Stimulated activated CD4-positive, alpha-beta T cell treated with anti-CD3 and anti-CD28 coated beads, Interleukin-1b, Interleukin-23, amount 100 ng/mL, for 1 hour (primary cell): ENCODE measurements at places on chromosomes 4 and X.

DNA sequence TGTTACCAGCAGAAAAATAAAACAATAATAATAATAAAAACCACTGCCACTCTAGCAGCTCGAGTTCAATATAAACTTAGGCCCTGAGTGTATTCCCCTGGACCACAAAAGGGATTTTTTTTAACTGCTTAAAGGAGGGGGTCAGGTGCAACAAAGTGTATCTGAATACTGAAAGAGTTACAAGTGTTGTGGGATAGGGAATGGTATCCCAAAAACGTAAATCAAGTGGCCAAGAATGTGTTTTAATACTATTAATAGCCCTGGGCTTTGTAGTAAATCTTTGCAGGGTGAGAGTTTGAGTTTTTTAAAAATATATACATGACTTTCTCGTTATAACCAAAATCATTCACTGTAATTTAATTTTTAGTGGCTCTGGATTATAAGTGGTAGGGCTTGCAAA is 860.1 kb upstream of the INTU start:
- no peak for DNase-seq

DNA sequence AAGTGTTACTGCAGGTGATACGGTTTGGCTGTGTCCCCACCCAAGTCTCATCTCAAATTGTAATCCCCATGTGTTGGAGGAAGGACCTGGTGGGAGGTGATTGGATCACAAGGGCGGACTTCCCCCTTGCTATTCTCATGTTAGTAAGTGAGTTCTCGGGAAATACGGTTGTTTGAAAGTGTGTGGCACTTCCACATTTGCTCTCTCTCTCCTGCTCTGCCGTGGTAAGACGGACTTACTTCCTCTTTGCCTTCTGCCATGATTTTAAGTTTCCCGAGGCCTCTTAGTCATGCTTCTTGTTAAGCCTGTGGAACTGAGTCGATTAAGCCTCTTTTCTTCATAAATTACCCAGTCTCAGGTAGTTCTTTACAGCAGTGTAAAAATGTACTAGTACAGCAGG is 65.2 kb upstream of the SLC7A11 start:
- DNase-seq, result no peak

GRCh38 chr4:6777636-6778281 is 4.8 kb upstream of the KIAA0232 start:
- DNase-seq, result no peak

- no peak for DNase-seq
Measured at GRCh38 chrX:68433155-68433980, at the start of gene OPHN1. Gene OPHN1, minus strand, starts transcription at chrX:68433495. Its CDS starts 475 bp downstream, at chrX:68433020.

DNA sequence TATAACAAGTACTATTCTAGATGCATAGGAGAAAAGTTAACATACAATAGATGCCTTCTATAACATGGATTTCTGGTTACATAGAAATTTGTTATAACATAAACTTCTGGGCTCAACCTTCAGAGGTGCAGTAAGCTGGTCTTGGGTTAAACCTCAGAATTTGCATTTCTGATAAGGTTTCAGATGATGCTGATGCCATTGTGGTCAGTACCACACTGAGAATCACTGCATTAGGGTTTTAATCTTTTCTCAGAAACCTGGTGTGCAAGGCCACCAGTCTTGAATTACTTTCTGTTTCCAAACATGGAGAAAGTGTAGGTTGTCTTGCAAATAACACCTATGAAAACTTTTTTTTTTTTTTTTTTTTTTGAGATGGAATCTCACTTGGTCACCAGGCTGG is 146.2 kb downstream of the SPOCK3 start:
- no peak for DNase-seq

GRCh38 chr4:84498935-84499623 is at the start of gene NKX6-1:
Gene NKX6-1, minus strand, starts transcription at chr4:84499292. Its CDS starts 1,064 bp downstream, at chr4:84498228.
- DNase-seq, result no peak

DNA sequence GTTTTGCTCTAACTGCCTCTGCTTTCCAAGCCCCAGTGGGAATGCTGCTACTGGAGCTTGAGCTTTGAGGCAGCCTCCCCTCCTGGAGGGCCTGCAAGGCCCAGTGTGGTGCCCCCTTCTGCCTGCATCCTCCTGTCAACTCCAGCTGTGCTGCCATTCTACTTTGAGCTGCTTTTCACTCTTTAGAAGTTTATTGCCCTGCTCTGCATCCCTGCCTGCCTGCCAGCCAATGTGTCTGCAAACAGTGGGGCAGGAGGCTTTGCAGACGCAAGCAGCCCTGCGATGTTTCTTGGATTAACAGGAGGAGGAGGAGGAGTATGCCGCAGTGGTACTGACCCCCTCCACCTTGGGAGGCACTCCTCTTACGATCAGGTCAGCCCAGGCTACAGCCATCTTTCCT is 16.4 kb downstream of the TMEM31 start:
- no peak for DNase-seq
